NB4 (cell line): ENCODE measurements at places on chromosomes 12 and 14.

GRCh38 chr12:119391673-119392072 lies 57.1 kb downstream of the CCDC60 start:
- no peak for DNase-seq

DNA sequence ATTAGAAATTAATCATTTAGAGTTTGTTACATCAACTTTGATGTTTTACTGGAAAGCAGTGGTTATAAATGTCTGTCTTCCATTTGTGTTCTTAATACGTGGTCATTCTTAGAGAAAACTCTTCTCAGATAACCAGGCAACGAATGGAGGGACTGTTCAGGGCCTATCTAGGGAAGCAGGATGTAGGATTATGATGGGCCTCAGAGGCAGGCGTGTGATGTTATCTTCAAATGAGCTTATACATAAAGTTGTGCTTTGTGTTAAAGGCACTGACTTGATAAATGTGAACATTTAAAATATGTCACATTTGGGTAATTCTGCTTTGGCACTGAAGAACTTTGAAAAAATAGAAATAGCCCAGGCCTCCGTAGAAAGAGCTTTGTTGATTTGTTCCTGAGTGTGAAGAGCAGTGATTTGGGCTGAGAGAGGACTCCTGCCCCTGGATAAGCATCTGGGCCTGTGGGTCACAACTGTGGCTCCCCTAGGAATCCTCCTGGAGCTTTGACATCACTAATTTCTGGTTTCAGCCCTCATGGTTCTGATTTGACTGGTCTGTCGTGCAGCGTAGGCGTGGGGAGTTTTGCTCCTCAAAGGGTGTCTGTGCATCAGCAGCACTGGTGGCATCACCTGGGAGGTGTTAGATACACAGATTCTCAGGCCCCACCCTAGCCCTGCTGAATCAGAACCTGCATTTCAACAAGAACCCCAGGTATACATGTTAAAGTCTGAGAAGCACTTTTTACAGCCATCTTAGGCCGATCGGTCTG lies 55.4 kb downstream of the SAMD4A start:
- no peak for DNase-seq

- no peak for DNase-seq
Measured at GRCh38 chr12:39392154-39392925, 50.6 kb downstream of the KIF21A start.

GRCh38 chr12:21881965-21882364 lies 59.3 kb downstream of the ABCC9 start:
- DNase-seq = no peak

GRCh38 chr12:67270622-67271021 lies 1.5 kb downstream of the CAND1 start:
- DNase-seq = no peak

DNA sequence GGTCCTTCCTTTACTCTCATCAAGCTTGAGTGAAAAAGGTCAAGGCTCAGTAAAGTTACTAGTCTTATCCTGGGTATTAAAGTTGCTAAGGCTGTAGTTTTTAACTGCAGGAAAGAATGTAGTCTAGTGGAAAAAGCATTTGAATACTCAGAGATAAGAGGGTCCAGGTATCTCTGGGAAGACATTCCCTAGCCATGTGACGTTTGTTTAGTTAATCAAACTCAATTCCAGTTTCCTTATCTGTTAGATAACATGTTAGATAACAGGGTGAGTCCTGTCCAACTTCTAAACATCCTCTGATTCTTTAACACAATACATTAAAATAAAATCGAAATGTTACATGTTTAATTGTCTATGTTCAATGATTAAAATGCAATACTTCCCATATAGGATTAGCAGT lies 720.7 kb upstream of the LMO3 start:
- DNase-seq = no peak

DNA sequence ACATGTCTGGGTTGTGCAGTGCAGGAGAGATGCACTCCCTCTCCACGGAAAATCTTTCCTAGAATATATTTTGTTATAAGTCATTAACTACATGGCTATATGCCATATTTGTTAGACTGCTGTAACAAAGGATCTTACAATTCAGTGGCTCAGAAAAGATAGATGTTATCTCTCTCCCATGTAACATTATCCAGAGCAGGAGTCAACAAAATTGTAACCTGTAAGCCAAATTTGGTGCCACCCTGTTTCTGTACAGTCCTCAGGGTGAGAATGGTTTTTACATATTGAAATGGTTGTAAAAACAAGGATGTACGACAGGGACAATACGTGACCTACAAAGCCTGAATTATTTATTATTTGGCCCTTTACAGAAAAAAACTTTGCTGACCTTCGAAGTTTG lies 155.5 kb downstream of the KIF21A start:
- no peak for DNase-seq

DNA sequence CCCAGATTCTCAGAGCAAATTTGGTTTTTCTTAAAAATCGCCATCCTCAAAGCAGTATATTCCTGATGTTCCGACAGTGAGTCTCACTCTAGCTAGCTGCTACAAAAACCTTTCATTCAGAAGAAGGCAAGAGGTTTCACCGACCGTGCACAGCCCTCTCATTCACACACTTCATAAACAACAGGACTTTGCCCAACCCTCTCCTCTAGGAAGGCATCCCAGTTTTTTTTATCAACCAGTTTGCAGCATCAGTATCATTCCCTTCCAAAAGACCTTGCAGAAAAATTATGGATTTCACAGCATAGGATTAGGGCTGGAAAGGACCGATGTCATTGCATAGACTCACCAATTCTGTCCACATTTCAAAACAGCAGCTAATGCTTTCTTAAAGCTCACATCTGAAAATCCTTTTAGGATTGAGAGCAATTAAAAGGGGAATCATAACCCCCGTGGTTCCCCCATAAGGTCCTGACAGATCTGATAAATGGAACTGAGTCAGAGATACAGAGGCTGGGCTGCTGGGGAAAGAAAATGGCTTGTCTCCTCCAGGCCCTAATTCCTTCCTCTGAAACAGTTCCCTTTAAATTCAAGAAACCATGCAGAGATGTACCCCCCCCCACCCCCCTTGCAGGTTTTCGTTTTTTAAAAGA lies 597 bp downstream of the SVOP start:
- no peak for DNase-seq
